ENCODE measurements at places on chromosomes 16 and 17. TPM values are rescaled to one million over a fixed set of nuclear protein-coding genes. Genes with fewer than 3 reads are reported as not detected.

DNA sequence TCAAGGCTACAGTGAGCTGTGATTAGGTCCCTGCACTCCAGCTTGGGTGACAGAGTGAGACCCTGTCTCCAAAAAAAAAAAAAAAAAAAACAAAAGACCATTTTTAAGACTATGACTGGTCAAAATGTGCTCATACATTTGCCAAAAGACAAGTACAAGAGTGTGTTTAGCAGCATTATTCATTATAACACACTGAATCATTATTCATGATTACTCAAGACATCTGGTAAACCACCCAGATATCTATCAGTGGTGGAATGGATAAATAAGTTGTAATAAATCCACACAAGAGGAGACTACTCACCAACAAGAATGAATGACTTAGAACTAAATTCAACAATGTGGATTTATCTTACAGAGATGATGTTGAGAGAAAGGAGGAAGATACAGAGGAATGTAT lies 716.3 kb downstream of the MAF start:
- peaks cover 2% of the 10 kb centered on the region for H3K4me1 ChIP-seq
- H3K27ac ChIP-seq, result no peak overlapping the region
- H3K27me3 ChIP-seq, result no peaks in the 10 kb centered on the region
- no peaks in the 10 kb centered on the region for H3K36me3 ChIP-seq

- H3K27ac ChIP-seq, result peak overlapping the region; percentile 50
- peak overlapping the region; percentile 71 for H3K4me3 ChIP-seq
- DNase-seq, result no peak
Observed at GRCh38 chr16:2968368-2968737, 795 bp upstream of the PAQR4 start.

GRCh38 chr17:79844869-79845600 lies 5.8 kb upstream of the CBX4 start:
- H3K36me3 ChIP-seq, result no peaks in the 10 kb centered on the region
- H3K27ac ChIP-seq, result no peak overlapping the region
- H3K4me1 ChIP-seq, result peaks cover 20% of the 10 kb centered on the region
- peak; percentile 36 for DNase-seq

DNA sequence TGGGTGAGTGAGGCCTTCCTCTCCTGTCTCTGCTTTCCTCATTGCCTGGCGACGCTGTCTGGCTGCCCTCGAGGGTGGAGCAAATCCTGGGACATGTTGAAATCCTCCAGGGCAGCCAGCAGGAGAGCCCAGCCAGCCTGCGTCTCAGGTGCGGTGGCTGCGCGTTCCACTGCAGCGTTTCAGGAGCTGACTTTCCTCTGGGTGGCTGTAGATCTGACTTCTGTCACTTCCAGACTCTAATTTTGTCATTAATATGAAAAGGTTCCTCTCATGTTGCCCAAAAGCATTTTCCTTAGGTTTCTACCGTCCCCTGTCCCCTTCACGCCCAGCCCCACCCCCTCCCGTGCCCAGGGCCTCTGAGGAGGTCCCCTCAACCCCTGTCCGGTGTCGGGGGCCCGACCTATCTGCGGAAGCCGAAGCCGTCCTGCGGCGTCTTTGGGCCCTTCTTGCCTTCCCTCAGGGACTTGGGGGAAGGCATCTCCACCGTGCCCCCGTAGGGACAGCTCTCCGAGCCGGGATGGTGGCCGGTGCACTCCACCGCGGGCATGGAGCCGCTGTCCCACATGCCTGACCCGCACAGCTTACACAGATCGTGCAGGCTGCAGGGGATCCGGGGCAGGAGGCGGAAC lies 95.1 kb downstream of the TBC1D16 start:
- H3K4me3 ChIP-seq, result no peak overlapping the region
- peaks cover 8% of the 10 kb centered on the region for H3K4me1 ChIP-seq
- no peaks in the 10 kb centered on the region for H3K36me3 ChIP-seq
- DNase-seq, result no peak

Gene ERI2
- total RNA-seq, result 17.3 TPM

Gene KRTAP9-3
- not detected for total RNA-seq

DNA sequence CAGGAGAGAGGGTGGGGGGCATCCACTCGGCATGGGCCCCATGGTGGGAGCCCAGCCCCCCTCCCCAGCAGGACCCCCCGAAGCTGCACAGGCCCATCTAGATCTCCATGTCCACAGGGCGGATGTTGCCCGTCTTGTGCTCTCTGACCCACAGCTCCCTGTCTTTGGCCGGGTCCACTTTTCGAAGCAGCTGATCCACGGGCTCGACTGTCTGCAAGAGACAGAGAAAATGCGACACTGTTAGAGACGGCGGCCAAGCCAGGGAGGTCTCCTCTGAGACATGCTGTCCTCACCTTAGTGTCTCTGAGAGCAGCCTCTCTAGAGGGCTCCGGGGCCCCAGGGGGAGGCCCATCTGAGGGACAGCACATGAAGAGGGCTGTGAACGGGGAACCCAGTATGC lies 12.1 kb upstream of the RCVRN start:
- H3K4me1 ChIP-seq, result no peaks in the 10 kb centered on the region
- no peak overlapping the region for H3K27ac ChIP-seq
- H3K27me3 ChIP-seq, result no peaks in the 10 kb centered on the region
- no peaks in the 10 kb centered on the region for H3K36me3 ChIP-seq
- no peak overlapping the region for H3K4me3 ChIP-seq

Gene ARHGAP27
- 85.3 TPM for total RNA-seq

Gene PERCC1
- not detected for total RNA-seq

Gene IRX5
- total RNA-seq, result 0.12 TPM

DNA sequence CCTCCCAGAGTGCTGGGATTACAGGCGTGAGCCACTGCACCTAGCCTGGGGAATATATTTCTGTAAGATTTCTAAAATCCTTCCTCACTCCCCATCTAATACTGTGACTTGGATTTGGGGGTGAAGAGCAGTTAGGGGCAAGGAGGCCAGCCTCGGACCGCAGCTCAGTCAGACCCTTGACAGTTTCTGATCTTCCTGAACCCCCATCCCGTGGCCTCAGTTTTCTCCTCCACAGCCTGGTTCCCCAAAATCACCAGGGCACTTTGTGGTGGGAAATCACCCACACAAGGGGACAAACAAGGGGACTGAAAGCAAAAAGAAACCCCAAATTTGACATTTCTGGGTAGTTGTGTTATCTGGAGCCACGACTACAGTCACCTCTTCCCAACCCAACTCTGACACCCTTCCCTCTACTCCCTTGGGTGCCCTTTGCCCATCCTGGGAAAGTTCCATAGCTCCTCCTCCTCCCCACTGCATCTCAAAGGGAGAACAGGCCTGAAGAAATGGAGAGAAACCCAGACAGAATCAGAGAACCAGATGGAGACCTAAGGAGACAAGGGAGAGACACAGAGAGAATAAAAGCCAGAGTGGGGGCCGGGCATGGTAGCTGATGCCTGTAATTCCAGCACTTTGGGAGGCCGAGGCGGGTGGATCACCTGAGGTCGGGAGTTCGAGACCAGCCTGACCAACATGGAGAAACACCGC lies 2.8 kb upstream of the STAT5A start:
- H3K4me1 ChIP-seq, result peaks cover 45% of the 10 kb centered on the region
- H3K27ac ChIP-seq, result no peak overlapping the region
- H3K36me3 ChIP-seq, result peaks cover 10% of the 10 kb centered on the region
- no peak overlapping the region for H3K4me3 ChIP-seq

Gene FGF11
- total RNA-seq, result 6.8 TPM

Gene MEAK7
- total RNA-seq, result 10.0 TPM

GRCh38 chr17:22304667-22305303 lies 612.5 kb downstream of the KCNJ18 start:
- no peak for DNase-seq
- no peak overlapping the region for H3K4me3 ChIP-seq
- no peaks in the 10 kb centered on the region for H3K27me3 ChIP-seq
- no peak overlapping the region for H3K27ac ChIP-seq
- no peaks in the 10 kb centered on the region for H3K36me3 ChIP-seq
- H3K4me1 ChIP-seq, result no peaks in the 10 kb centered on the region

Gene CDRT15L2
- not detected for total RNA-seq

DNA sequence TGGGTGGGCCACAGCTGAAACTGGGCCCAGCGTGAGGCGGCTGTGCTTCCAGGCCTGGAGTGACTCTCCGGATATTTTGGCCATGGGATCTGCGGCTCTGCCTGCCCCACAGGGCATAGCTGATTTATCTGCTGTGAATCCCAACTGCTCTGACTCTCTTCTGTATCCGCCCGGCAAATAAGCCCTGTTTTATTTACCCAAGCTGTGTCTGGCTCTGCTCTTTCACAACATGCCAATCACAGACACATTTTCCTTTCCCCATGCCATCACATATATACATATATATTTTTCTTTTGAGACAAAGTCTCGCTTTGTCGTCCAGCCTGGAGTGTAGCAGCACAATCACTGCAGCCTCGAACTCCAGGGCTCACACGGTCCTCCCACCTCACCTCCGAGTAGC lies 33.3 kb downstream of the GTF3C1 start:
- H3K4me3 ChIP-seq, result no peak overlapping the region
- no peaks in the 10 kb centered on the region for H3K4me1 ChIP-seq
- no peak overlapping the region for H3K27ac ChIP-seq
- H3K36me3 ChIP-seq, result peaks cover 16% of the 10 kb centered on the region

DNA sequence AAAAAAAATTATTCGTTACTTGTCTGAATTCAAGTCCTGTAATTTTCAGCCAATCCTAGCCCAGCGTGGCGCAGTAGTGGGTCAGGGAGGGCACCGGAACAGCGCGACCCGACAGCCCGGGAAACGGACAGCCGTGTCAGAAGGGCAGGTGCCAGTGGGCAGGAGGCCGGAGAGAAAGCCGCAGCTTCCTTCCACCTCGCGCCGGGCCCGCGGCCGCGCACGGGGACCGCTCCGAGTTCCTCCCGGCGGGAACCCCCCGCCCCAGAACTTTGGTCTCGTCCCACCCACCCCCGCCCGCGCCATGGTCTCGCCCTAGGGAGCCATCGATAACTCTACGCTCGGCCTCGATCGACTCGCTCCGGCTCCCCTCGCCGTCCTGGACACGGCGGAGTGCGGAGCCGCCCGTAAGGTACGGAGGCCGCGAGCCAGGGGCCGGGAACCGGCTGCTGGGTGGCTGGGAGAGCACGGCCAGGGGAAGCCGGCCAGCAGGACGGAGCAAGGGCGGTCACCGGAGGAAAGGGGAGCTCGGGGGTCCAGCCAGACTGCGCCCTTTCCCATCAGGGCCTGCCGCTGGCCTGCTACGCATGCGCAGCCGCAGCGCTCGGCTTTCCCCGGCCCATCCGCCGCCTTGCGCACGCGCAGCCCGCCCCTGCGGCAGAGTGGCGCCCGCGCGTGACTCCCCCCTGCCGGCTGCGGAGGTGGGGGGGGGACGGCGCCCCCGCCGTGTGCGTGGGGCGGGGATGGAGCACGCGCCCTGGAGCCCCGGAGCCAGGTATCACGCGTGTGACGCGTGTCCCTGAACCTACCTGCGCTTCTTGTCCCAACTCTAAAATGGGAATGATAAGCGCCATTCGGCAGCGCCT lies at the start of gene MLST8:
Gene MLST8 (plus strand): TSS at position 351 of the 863 bp plus-strand sequence. CDS start 632 bp downstream, outside the sequence.
- peaks cover 4% of the 10 kb centered on the region for H3K27me3 ChIP-seq
- peaks cover 15% of the 10 kb centered on the region for H3K36me3 ChIP-seq
- peak within 1 kb of the TSS; percentile 77 for H3K4me3 ChIP-seq
- H3K4me1 ChIP-seq, result peaks cover 24% of the 10 kb centered on the region
- H3K27ac ChIP-seq, result peak within 1 kb of the TSS; percentile 87

DNA sequence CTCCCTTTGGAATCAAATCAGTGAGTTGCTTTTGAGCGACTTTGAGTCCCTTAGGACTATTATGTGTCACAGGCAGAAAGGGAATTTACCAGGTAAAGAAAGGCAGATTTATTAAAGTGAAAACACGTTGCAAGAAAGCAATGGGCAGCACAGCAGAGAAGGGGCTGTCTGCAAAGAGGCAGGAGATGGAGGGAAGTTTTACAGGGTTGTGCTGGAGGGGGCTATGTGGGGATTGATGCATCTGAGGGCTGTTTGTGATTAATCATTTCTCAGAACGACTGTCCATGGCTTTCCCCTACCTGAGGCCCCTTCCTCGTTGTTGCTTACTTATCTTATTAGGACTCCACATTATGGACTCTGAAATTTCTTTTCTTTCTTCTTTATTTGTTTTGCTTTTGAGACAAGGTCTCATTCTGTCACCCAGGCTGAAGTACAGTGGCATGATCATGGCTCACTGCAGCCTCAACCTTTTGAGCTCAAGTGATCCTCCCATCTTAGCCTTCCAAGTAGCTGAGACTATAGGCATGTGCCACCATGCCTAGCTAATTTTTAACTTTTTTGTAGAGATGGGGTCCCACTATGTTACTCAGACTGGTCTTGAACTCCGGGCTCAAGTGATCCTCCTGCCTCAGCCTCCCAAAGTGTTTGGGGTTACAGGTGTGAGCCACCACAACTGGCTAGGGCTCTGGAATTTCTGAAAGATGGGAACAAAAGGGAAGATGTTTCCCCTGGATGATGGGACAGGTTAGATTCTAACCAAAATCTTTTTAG lies 5.5 kb downstream of the WWP2 start:
- DNase-seq, result no peak
- no peak overlapping the region for H3K27ac ChIP-seq
- peaks cover 9% of the 10 kb centered on the region for H3K36me3 ChIP-seq
- no peaks in the 10 kb centered on the region for H3K27me3 ChIP-seq
- H3K4me3 ChIP-seq, result no peak overlapping the region

DNA sequence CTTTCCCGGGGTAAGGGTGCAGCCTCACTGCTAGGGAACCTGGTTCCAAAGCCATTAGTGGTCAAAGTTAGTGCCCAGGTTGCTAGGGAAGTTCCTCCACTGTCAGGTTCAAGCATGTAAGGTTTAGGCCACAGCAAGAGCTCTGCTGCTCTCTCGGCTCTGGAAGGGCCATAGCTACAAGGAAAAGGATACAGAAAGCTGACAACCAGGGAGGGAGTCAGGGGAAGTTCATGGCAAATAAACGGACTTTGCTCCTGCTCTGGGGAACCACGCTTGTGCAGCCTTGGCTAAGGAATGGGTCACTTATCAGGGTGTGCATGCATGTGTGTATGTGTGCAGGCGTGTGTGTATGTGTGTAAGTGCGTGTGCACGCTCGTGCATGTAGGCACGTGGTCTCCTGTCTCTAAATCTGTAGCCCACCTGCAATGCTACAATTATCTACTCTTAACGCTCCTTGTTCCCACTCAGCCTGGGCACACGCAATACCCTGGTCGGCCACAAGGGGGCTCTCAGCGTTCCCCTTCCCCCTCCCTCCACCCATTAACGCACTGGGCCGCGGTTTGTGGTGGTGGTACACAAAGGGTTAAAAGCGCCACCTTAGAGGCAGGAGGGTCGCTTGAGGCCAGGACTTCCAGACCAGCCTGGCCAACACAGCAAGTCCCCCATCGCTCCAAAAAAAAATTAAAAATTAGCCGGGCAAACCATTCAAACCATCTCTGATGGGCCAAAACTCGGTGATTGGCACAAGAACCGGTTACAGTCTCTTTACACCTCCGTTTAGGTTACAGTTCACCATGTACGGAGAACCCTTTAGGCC lies 48.4 kb upstream of the KDM8 start:
- peak; percentile 70 for DNase-seq
- no peak overlapping the region for H3K27ac ChIP-seq
- peaks cover 19% of the 10 kb centered on the region for H3K4me1 ChIP-seq
- H3K36me3 ChIP-seq, result peaks cover 2% of the 10 kb centered on the region

DNA sequence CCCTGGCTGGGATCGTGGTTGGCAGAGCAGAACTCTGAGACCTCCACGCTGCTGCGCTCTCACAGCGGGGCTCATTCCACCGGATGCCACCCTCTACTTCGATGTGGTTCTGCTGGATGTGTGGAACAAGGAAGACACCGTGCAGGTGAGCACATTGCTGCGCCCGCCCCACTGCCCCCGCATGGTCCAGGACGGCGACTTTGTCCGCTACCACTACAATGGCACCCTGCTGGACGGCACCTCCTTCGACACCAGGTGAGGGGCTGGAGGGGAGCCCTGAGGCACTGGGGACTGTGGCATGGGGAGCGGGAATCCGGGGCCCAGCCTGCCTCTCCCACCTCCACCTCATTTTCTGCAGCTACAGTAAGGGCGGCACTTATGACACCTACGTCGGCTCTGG lies 5.2 kb downstream of the FKBP10 start:
- no peak for DNase-seq
- H3K36me3 ChIP-seq, result no peaks in the 10 kb centered on the region
- no peak overlapping the region for H3K27ac ChIP-seq
- H3K4me3 ChIP-seq, result no peak overlapping the region
- H3K27me3 ChIP-seq, result peaks cover 8% of the 10 kb centered on the region
- H3K4me1 ChIP-seq, result peaks cover 2% of the 10 kb centered on the region

All from activated CD4-positive, alpha-beta T cell treated with anti-CD3 and anti-CD28 coated beads, Interleukin-2, amount 10 ng/mL, durations not matched to agents 7 days and 5 days (primary cell).